Neural crest cell (in vitro differentiated cells): ENCODE measurements at places on chromosomes 5 and 9. TPM values are rescaled to one million over a fixed set of nuclear protein-coding genes. Genes with fewer than 3 reads are reported as not detected.

OR1N2 gene
- total RNA-seq, result not detected in 2 replicates

IRX2 gene
- 41.6 and 42.5 TPM in 2 replicates for total RNA-seq

MCCC2 gene
- total RNA-seq, result 43.4 and 43.7 TPM in 2 replicates

PTPRD gene
- 113 and 139 TPM in 2 replicates for total RNA-seq

- no peak for DNase-seq
Observed at GRCh38 chr5:126694403-126694802, 82.5 kb upstream of the LMNB1 start.

DNA sequence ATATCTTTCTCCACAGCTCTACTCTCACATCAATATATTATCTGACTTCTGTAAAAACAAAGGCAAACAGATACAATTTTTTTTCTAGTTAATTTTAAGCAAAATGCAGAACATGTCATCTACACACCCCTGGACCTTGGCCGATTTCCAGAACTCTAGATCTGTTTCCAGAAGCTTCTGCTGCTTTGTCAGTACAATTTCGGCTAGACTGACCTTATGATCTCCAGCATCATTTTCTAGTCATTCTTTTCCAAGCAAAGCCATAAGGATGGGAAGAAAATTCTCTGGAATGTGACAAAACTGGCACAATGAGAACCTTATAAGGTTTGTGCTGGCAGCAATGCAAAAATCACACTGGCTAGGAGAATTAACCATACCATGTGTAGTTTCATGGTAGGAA is 132.8 kb upstream of the MPDZ start:
- no peak for DNase-seq

DNA sequence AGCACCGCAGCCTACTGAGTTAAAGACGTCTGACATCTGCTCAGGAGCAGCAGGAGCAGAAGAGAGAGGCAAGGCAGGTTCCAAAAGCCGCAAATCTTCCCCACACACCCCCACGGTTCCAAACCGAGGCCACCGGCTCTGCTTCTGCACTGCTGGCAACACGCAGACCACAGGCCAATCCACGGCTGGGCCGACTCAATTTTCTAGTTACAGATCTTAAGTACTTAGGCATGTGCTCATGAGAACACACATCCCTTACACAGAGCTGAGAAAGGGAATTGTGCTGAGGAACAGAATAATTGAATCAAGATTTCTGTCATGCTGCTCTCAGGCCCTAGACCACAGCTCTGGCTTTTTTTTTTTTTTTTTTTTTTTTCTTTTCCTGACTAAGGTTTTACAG is 32.6 kb downstream of the PAX5 start:
- no peak for DNase-seq

DNA sequence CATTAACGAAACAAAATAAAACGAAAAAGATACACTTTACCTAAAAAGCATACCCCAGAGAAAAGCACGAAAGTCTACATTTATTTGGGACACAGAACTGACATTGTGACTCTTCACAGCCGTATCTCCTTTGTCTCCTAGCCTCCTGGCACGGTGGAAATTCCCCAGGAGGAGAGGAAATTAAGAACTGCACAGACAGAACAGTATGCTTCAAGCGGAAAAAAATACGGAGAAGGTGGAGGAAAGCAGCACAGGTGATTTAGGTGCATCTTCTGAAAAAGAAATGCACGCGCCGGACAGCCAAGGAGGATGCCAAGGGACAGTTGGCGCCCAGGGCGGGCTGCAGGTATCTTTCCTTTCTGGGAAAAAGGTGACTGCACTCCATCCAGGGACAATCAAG is 32.0 kb downstream of the DDX31 start:
- DNase-seq, result no peak

ASS1 gene
- 4.0 and 4.5 TPM in 2 replicates for total RNA-seq

DNA sequence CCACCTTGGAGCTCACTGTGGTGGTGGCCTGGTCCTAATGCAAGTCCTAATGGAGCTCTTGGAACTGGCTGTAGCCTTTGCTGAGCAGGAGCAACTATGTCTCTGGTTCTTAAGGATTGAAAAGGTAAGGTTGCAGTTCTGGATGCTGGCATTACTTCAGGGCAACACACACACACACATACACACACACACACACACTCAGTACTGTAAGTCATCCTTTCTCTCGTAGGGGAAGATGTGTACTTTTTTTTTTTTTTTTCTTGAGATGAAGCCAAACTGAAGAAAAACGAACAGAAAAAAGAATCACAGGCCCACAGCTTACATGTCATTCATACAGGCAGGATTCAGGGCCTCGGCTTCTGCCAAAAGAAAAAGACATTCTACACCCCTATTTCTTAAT is 81.1 kb upstream of the RPS23 start:
- DNase-seq, result no peak

DNAI1 gene
- total RNA-seq, result 1.5 and 1.9 TPM in 2 replicates

PCDHB10 gene
- total RNA-seq, result 5.2 and 5.5 TPM in 2 replicates

DNA sequence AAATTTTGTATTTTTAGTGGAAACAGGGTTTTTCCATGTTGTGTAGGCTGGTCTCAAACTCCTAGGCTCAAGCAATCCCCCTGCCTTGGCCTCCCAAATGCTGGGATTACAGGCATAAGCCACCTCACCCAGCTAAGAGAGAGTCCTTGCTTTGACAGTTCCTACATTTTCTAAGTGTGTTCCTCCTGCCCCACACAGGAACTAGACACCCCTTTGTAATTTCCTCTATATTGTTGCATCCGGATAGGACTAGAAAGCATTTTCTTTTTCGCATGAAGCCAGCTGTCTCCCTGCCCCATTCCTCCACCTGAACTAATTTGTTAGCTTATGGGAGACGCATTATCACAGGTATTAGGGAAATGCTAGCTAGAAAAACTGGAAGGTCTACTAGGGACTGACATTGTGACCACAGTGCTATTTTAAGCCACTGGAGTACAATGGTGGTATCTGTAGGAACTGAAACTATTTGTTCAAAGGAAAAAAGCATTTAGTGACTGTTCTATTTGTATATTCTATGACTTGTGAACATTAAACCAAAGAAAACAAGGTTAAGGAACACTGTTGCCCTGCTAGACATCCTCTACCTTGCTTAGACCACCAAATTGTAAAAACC is 214.1 kb downstream of the SMARCA2 start:
- DNase-seq, result no peak

- no peak for DNase-seq
Observed at GRCh38 chr9:20604562-20604961, 17.7 kb downstream of the MLLT3 start.

- DNase-seq, result peak; percentile 22
Observed at GRCh38 chr5:115179394-115180164, 9.9 kb upstream of the TRIM36 start.

GRCh38 chr9:14769230-14769571 is 46.7 kb upstream of the CER1 start:
- no peak for DNase-seq

GRCh38 chr5:109034306-109034705 is 286.6 kb downstream of the FER start:
- no peak for DNase-seq

DNA sequence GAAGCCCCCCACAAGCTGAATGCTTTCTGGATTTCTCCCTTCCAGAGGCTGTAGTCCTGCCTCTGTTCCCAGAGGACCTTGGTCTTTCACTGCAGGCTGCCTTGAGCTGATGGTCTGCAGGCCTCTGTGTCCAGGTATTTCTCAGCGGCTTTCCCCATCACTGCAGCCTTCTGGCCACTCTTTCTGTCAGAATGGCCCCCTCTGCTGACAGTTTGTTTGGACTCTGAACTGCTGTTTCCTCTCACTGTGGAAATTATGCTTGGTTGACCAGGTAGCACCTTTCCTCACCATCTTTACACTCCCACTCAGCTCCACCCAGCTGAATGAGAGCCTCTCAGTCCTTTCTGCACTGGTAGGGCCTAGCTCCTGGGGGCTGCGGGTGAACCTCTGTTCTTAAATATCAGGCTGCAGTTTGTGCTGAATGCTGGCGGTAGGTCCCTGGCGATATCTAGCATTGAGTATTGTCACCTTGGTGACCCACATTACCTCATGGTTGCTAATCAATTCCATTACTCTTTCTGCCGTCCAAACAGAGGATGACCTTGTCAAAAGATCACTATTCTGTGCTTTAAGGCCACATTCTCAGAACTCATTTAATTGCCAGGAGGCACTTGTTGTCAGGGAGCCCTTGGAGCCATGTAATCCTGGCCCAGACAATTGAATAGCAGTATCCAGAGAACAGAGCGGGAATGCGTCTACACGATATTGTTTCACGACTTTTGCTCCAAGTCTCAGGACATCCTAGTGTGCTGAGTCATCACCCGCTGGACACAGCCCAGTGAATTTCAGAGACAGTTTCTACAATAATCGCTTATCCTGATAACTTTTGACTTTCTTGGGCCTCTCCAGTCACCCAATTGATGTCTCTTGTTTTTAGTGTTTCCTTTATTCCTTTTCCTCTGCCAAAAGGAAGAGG is 230.2 kb downstream of the TENT4A start:
- DNase-seq, result no peak

- DNase-seq, result no peak
Observed at GRCh38 chr5:142864290-142865260, 94.4 kb downstream of the ARHGAP26 start.

DNA sequence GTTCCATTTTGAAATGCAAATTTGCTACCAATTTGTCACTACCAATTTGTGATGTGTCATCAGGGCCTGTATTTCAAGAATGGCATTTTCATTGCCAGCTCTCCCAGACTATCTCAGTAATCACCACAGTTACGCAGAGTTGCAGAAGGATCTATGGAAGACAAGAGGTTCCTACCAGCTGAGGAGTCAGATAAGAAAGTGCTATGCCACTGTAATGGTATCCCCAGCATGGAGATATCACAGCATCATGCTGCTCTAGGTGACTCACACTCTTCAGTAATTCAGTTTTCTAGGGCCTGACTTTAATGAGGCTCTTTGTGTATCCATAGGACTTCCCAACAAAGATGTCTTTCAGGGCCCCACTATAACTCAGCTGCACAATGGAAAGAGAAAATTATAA is 490.3 kb downstream of the ARHGEF28 start:
- DNase-seq, result no peak

DCTN4 gene
- 77.3 and 83.3 TPM in 2 replicates for total RNA-seq

GRCh38 chr5:138676556-138677193 is 76.5 kb upstream of the CTNNA1 start:
- no peak for DNase-seq

NTRK2 gene
- total RNA-seq, result 20.1 and 20.6 TPM in 2 replicates

DNA sequence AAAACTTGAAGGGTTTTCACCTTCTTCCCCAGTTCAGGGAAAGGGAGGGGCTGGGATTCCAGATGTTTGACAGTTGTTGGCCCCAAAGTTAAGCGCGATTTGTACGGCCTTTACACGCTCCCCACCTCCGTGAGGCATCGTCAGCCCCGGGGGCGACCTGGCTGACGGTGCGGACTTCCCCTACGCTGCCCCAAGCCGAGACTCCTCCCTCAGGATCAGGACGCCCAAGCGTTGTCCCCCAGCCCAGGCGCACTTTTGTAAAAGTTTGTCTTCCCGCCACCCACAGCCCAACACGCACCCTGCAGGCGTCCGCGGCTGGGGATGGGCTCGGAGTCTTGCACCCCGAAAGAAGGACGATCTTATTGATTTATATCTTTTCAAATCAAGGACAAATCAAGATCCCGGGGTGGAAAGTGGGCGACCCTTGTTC is 713 bp downstream of the MOB3B start:
- DNase-seq, result peak; percentile 49

- no peak for DNase-seq
Observed at GRCh38 chr5:142324136-142324870, 518 bp downstream of the SPRY4 start.

ENHO gene
- total RNA-seq, result 12.0 and 13.2 TPM in 2 replicates

DNA sequence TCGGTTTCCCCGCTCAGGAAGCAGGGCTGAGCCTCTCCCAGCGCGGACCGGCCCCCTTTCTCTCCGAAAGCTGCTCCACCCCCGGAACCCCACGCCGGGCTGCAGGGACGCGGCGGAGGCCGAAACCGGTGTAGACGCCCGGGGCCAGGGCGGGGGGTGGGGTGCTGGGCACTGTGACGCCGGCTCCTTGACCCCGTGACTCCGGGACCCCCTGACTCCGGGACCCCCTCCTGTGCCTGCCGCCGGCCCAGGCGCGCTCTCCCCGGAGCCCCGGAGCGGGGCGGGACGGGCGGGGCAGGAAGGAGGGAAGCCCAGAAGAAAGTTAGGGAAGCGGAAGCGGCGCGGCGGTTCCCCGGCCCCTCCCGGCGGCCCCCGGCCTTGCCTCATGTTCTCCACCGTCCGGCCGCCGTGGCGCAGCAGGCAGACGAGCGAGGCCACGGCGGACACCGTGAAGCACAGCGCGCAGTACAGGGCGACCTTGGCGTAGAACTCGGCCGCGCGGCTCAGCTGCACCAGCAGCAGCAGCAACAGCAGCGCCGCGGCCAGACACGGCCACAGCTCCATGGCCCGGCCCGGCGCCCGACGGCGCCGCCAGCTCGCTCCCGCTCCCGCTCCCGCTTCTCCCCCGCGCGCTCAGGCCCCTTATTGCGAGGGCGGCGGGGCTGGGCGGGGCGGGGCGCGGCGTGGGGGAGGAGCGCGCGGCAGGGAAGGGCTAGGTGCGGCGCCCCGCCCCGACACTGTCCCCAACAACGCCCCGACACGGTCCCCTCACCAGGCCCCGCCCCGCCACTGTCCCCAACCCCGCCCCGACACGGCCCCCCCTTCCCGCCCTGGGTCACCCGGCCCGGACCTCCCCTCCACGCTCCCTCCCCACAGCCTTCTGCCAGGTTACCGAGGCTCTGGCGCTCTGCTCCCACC is at the start of gene AGPAT2:
Gene AGPAT2, minus strand, starts transcription at position 664 of the 918 bp plus-strand sequence. Its CDS starts 100 bp downstream, at position 564.
- peak; percentile 43 for DNase-seq

DNA sequence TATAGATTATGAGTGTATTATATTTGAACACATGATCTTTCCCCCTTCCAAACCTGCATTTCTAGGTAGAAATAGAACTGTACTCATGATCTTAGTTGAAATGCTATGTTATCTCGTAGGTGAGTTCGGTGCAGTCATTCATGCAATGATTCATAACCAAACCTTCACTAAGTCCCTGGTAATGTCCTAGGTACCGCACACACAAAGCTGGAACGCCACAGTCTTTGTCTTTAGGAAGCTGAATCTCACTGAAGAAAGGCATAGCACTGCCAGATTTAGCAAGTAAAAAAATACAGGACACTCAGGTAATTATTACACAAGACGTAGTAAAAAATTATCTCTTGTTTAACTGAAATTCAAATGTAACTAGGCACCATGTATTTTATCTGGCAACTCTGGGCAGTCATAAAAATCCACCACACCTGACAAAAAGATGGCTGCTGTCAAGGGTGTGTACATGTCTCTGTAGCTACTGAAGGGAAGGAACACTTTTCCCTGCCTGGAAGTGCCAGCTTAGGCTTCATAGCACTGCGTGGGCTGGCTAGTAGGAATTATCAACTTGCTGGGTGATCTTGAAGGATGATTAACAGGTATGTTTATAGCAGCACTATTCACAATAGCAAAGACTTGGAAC is 28.0 kb upstream of the TXN start:
- DNase-seq, result no peak

DNA sequence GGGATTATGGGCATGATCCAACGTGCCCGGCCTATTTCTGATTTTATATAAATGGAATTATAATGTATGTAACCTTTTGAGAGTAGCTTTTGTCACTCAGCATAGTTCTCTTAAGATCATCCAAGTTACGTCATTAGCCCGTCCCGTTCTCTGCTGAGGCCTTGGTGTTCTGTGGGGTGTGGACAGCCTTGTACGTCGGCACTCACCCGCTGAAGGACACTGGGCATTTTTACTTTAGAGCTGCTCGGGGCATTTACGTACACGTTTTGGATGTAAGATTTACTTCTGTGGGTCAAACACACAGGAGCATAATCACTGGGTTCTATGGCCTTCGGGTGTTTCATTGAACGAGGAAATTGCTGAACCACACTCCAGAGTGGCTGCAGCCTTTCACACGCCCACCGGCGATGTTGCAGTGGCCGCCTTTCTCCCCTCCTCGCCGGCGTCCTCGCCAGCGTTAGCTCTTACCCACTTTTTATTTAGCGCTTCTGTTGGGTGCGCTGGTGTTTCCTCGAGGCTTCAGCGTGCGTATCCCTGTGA is 101.8 kb downstream of the EHMT1 start:
- no peak for DNase-seq
